Stimulated activated CD4-positive, alpha-beta T cell treated with anti-CD3 and anti-CD28 coated beads, Interleukin-2, amount 100 ng/mL, for 24 hours (primary cell): ENCODE measurements at places on chromosomes 2 and 18.

DNA sequence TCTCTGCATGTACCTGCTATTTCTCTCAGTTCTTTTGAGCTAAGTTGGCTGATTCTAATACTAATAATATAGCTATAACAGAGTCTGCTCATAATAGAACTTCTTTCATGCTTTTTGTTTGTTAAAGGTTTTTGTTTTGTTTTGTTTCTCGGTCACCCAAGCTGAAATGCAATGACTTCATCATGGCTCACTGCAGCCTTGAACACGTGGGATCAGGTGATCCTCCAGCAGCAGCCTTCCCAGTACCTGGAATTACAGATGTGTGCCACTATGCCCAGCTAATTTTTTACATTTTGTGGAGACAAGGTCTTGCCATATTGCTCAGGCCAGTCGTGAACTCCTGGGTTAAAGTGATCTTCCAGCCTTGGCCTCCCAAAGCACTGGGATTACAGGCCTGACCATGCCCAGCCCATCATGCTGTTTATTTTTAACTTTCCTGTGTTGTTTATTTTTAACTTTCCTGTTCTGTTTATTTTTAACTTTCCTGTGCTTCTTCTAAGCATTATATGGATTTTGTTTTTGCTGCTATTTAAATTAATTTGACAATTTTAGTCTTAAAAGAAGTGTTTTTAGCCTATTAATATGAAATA, 763.8 kb upstream of the CDH7 start:
- no peak for DNase-seq

GRCh38 chr2:104523921-104524320, 330.0 kb upstream of the POU3F3 start:
- no peak for DNase-seq

DNA sequence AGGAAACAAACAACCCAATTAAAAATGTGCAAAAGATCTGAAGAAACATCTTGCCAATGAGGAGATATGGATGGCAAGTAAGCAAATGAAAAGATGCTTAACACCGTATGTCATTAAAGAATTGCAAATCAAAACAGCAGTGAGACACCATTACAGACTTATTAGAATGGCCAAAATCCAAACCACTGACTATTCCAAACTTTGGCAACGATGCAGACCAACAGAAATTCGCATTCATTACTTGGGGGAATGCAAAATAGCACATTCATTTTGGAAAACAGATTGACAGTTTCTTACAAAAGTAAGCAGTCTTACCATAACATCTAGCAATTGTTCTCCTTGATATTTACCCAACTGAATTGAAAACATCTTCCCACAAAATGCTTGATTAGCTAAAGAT, 1118.7 kb downstream of the SUCLG1 start:
- DNase-seq, result no peak

GRCh38 chr2:176268976-176269318, 295 bp upstream of the MTX2 start:
- no peak for DNase-seq

GRCh38 chr2:74142340-74142739, 5.4 kb downstream of the BOLA3 start:
- DNase-seq, result no peak
